ENCODE measurements at places on chromosomes 11 and 22. TPM values are rescaled to one million over a fixed set of nuclear protein-coding genes. Genes with fewer than 3 reads are reported as not detected.

Gene TIGD3
- under 0.01 TPM for total RNA-seq

- no peaks in the 10 kb centered on the region for H3K27me3 ChIP-seq
- no peak overlapping the region for H3K4me3 ChIP-seq
- H3K36me3 ChIP-seq: no peaks in the 10 kb centered on the region
- DNase-seq: no peak
- H3K4me1 ChIP-seq: no peaks in the 10 kb centered on the region
Measured at GRCh38 chr11:57874981-57875380, 113.4 kb downstream of the CTNND1 start.

- no peaks in the 10 kb centered on the region for H3K27me3 ChIP-seq
- H3K4me1 ChIP-seq: no peaks in the 10 kb centered on the region
- H3K4me3 ChIP-seq: no peak overlapping the region
- H3K36me3 ChIP-seq: no peaks in the 10 kb centered on the region
Measured at GRCh38 chr11:102237096-102237735, 80.1 kb upstream of the BIRC3 start.

DNA sequence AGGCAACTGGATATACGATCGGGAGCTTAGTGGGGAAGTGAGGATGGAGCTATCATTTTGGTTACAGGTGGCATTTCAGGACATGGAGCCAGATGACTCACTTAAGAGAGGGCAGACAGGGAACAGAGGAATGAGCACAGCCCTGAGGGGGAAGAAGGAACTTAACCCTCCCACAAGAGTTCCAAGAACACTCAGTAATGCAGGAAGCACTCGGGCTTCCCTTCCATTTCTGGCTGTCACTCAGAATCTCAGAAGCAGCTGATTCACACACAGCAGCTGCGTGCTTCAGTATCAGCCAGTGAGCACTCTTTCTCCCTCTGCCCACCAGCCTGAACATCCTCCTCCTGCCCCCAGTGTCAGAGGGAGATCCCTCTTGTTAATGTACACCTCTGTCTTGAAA is 34.8 kb downstream of the EFCAB6 start:
- no peaks in the 10 kb centered on the region for H3K27me3 ChIP-seq
- H3K36me3 ChIP-seq: no peaks in the 10 kb centered on the region
- H3K27ac ChIP-seq: no peak overlapping the region
- H3K4me1 ChIP-seq: no peaks in the 10 kb centered on the region
- H3K4me3 ChIP-seq: no peak overlapping the region

GRCh38 chr11:382081-382629 is 11.9 kb upstream of the PKP3 start:
- DNase-seq: no peak
- H3K4me1 ChIP-seq: no peaks in the 10 kb centered on the region
- H3K27ac ChIP-seq: no peak overlapping the region
- no peaks in the 10 kb centered on the region for H3K27me3 ChIP-seq
- no peaks in the 10 kb centered on the region for H3K36me3 ChIP-seq

DNA sequence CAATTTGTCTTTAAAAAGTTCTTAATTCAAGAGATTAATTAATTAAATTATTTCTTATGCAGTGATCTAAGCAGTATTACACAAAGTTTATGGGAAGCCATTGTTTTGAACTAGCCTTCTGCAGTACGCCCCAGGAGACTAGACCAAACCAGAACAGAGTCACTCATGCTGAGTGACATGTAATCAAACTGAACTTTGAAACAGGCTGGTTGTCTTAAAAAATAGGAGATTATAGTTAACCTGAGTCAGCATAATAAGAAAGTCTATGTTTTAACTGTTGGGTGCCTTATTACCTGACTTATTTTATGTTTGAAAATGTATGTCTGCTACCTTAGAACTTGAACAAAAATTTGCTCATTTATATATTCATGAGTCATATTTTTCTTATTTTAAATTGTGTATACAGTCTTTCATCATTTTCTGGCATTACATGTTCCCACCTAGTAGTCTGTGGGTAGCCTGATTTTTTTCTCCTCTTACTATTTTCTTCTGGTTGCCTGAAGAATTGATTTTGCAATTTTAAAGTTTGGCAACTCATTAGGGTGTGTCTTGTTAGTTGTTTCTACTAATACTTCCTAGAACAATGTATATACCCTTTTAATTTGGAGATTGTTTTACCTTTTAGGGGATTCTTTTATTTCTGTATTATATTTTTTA is 161.4 kb downstream of the AASDHPPT start:
- H3K4me3 ChIP-seq: no peak overlapping the region
- no peak for DNase-seq
- no peak overlapping the region for H3K27ac ChIP-seq
- no peaks in the 10 kb centered on the region for H3K36me3 ChIP-seq
- H3K27me3 ChIP-seq: no peaks in the 10 kb centered on the region
